Amygdala (tissue), 56 donors: ENCODE measurements at places on chromosomes 13 and 19.

DNA sequence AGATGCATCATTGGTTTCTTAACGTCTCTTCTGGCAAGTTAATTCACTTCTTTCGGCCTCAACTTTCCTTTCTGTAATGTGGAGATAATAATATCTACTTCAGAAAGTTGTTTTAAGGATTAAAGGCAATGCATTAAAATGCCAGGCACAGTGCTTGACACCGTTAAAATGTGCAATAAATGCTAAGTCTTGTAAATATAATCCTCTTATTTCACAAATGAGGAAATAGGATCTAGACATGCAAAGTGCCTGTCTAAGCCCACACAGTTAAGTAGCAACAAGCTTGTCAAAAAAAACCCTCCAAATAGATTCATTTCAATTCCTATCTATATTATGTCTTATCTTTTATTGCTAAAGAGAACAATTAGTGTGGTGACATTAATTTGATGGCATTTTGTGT is 86.4 kb upstream of the TSC22D1 start:
- no peak for DNase-seq

DNA sequence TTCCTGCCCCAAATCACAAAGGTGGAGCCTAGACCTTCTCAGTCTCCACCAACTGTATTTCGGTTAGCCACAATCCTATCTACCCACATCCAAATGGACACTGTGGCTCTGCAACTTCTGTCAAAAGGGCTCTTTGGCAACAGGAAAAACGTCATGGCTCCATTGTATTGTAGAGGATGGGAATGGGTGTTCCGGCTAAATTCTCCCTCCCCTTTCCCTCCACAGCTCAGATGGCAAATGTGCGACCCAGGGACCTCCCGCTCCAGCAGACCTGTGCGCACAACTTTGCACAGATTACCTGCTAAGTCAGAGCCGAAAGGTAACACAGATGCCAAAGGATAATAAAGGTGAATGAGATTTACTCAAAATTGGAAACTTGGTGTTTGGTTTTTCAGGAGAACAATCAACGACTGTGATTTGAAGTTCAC is 968 bp upstream of the KL start:
- no peak for DNase-seq

GRCh38 chr19:58317476-58318072 is 9.2 kb upstream of the ZSCAN22 start:
- DNase-seq: no peak

- DNase-seq: no peak
Observed at GRCh38 chr19:5805462-5806132, 730 bp downstream of the NRTN start.

GRCh38 chr19:40266119-40266518 is 19.0 kb downstream of the AKT2 start:
- DNase-seq: no peak

DNA sequence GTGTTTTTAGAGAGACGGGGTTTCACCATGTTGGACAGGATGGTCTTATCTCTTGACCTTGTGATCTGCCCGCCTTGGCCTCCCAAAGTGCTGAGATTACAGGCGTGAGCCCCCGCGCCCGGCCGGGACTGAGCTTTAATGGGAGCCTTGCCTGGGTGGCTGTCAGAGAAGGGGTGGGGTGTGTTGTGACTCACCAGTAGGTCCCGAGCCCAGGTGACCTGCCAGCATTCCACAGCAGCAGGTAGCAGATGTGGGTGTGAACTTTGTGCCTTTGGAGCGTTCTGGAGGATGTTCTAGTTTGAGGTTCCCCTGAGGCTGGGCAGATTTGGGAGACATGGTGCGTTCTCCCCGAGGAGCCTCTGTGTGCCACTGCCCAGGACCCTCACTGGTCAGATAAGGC is 7.1 kb upstream of the EPN1 start:
- DNase-seq: no peak

GRCh38 chr13:45821811-45822210 is 29.7 kb downstream of the SIAH3 start:
- no peak for DNase-seq

GRCh38 chr13:73072239-73072900 is 13.6 kb downstream of the KLF5 start:
- no peak for DNase-seq

DNA sequence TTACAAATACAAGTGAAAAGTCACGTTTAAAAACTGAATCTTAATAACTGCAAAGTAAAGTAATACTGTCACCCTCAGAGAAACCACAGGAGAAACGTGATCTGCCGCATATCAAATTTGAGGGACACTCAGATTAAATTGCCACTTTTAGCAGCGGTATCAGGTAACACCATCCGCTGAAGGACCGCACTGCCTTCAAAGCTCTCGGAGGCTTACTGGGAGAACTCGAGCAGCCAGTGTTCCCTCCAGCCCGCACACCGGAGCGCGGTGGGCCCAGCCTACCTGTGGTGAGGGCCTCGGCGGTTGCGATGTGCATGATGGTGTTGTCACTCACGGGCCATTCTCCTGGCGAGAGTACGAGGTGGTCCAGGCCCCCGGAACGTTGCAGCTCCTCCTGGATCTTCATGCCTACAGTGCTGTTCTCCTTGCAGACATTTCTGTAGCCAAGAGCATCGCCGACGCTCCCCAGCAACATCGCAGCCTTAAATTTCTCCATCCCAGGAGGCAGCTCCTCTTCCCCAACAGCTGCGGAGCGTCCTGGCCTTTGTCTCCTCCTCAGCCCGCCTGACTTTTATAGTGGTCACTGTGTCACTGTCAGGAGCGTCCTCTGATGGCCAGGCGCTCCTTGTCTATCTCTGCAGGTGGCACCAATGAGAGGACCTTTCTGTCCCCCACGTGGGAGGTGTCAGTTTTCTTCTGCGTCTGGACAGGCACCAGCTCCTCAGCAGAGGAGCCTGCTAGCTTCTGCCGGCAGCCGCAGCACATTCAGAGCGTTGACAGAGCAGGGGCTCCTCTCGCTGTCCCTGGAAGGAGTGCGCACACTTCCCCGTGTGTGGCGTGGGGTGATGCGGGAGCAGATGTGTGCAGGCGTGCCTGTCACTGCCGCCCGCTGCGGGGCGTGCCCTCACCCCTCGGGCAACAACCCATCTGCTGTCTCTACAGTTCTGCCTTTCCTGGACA is at the start of gene ADPRHL1:
TSS of gene ADPRHL1 (minus strand) at position 547 of the 960 bp plus-strand sequence. CDS start at position 496, 51 bp downstream.
- DNase-seq: no peak

GRCh38 chr13:97325738-97326137 is 103.6 kb downstream of the MBNL2 start:
- no peak for DNase-seq

GRCh38 chr19:18418483-18419194 is 559 bp upstream of the SSBP4 start:
- DNase-seq: no peak

- no peak for DNase-seq
Observed at GRCh38 chr13:75285310-75285709, 196.7 kb downstream of the TBC1D4 start.

DNA sequence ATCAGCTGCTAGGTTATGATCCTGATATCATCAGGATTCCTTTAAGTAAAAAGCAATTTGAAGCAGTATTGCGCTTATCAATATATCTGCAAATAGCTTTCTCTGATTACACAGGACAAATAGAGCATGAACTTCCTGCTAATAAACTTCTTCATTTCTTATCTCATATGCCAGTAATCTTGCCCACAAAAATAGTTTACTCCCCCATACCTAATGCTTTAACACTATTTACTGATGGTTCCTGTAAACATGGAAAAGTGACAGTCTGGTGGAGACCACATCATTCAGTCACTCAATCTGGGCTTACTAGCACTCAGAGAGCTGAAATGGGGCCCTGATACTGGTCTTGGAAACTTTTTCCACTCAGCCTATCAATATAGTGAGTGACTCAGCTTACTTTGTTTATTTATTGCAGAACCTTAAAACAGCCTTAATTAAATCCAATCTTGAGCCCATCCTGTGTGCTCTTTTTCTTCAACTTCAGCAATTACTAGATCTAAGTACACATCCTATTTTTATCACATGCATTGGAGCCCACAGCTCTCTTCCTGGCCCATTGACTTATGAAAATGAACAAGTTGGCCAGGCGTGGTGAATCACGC is 1464.3 kb downstream of the UQCRFS1 start:
- no peak for DNase-seq

DNA sequence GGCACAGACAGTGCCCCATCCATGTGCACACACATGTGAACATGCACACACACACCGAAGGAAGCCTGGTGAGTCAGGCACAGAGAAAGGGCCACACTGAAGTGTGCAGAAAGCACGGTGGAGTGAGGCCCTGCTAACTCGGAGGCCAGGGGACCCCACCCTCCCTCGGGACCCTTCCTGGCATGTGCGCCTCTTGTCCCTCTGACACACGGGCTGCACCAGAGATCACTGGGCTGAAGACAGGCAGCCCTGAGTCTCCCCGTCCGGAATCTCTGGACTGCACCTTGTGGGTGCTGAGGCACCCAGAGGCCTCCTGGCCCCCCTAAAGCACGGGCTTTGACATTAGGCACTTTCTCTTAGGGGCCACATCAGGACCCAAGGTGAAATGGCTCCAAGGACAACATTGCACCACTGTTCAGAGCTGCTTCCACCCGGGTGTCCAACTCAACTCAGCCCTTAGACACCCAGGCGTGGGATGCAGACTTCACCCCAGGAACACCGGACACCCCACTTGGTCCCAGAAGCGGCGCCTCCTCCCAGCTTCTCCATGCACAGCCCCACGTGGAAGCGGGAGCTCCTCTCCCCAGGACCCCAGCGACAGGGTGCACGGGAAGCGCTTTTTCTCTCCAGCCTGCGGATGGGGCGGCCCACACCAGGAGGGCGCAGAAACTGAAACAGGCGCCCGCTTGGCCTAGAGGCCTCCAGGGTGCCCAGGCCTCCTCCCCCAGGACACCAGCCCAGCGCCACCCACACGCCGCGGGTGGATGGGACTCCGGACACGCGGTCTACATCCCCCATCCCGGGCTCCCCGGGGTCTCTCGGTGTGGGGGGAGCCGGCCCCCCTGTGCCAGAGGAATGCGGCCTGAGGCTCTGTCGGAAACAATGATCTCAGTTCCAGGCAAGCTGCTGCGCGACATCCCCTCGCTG is 90.2 kb downstream of the SPACA7 start:
- DNase-seq: no peak

DNA sequence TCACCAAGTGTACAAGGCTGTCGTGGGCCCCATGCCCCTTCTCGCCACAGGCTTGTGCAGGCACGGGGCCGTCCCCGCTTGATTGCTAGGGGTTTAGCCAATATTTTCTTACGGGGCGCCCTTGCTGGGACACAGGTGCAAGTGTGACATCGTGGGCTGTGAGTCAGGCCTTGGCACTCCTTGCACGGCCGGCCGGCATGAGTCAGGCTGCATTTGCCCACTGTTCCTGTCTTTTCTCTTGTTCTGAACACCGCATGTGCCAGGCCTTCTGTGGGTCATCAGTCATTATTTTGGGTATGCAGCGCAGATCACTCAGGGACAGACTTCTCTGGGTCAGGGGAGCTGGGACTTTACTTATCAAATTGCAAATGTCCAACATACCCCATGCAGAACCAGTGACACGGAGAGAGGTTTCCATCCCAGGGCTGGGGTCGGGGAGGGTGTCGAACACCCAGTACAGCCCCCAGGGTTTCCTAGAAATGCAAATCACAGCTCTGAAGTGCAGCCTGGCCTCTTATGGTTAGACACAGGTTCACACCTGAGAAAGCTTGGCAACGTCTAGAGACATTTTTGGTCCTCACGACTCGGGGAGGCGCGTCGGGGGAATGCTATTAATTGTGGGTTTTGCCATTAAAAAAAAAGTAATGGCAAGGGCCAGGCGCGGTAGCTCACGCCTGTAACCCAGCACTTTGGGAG is 22.5 kb upstream of the KLF2 start:
- no peak for DNase-seq

DNA sequence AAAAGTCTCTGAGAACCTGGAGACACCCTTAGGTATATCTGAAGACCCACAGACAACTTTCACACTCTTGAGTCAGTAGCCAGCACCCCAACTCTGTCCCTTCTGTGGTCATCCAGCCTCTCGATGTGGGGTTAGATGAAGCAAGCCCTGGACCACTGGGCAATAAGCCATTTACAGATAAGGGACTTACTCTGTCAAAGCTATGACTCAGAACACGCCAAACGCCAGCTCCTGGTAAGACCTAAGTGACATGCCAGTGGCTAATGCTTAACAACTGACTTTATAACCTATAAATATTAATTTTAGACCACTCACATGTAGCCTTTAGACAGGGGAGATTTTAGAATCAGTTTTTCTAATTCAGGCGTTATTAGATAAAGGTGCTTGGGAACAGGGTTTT is 85.7 kb downstream of the SHISA2 start:
- no peak for DNase-seq

- peak; percentile 70 for DNase-seq
Observed at GRCh38 chr19:10625003-10625761, at the start of gene SLC44A2. SLC44A2 (plus strand) TSS chr19:10625553; CDS start chr19:10625634, 81 bp downstream.

- no peak for DNase-seq
Observed at GRCh38 chr19:45577111-45577905, 7.3 kb downstream of the OPA3 start.

DNA sequence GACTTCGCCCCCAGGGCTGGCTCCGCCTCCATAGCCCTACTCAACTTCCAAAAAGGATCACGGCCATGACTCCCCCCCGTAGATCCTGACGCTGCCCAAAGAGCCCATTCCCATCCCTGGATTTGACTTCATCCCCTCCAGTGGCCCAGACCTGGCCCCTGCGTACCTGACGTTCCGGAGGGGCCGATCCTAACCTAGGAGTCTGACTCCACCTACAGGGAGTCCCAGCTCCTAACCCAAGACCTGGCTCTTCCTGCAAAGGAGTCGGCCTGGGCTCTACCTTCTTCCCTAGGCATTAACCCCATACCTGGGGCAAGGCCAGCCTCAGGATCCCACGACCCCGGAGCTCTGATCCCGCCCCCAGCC is 10.8 kb downstream of the STAP2 start:
- DNase-seq: no peak

GRCh38 chr13:110471156-110471832 is 90.2 kb downstream of the RAB20 start:
- DNase-seq: no peak

GRCh38 chr13:91203430-91203829 is 144.1 kb upstream of the MIR17HG start:
- no peak for DNase-seq

GRCh38 chr19:21023901-21024300 is 3.4 kb downstream of the ZNF430 start:
- DNase-seq: no peak

DNA sequence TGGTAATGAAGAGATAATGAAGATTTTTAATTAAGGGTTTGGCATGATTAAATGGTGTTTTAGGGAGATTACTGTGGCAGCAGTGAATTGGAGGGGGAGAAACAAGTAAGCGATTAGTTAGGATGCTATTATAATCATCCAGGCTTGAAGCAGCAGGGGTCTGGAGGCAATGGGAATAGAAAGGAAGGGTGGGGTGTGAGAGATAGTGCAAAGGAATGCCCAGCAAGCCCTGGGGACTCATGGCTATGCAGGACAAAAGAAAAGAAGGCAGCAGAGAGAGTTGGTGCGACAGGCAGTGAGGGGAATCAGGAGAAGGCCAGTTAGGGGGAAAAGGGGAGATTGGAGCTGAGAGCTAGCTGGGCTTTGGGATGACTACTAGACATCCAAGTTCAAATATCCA is 34.5 kb downstream of the SOX21 start:
- no peak for DNase-seq

GRCh38 chr19:45103156-45103507 is 10.2 kb downstream of the PPP1R37 start:
- no peak for DNase-seq

- DNase-seq: no peak
Observed at GRCh38 chr13:70756088-70756487, 647.8 kb upstream of the KLHL1 start.
